CD4-positive, alpha-beta T cell treated with Interferon gamma for 1 hour (primary cell): ENCODE measurements at places on chromosomes 6 and 20.

GRCh38 chr20:24970754-24971153, 21.7 kb downstream of the CST7 start:
- DNase-seq, result no peak

- no peak for DNase-seq
These were observed 17.4 kb downstream of the RSPH4A start for GRCh38 chr6:116633685-116634084.

DNA sequence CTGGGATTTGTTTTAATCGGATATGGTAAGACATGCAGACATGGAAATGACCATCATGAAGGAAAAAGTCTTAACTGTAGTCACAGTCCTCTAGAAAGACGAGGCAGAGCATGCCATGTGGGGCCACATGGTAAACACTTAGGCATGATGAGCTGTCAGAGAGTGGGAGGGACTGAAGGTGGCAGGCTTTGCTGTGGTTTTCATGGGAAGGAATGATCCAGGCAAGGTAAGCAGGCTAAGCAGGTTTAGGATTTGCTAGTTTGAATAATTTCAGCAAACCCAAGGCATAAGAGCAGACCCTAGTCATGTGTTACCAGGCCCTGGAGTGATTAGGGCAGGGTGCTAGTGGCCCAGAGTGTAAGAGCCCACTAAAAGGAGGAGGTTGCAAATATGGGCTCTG, 47.2 kb upstream of the STMND1 start:
- DNase-seq, result no peak

GRCh38 chr6:71268735-71269437, 19.7 kb upstream of the OGFRL1 start:
- no peak for DNase-seq

- no peak for DNase-seq
These were observed 257.6 kb upstream of the POU3F2 start for GRCh38 chr6:98576791-98577190.

- DNase-seq, result peak; percentile 82
These were observed 11.7 kb downstream of the UST start for GRCh38 chr6:148758492-148758891.

DNA sequence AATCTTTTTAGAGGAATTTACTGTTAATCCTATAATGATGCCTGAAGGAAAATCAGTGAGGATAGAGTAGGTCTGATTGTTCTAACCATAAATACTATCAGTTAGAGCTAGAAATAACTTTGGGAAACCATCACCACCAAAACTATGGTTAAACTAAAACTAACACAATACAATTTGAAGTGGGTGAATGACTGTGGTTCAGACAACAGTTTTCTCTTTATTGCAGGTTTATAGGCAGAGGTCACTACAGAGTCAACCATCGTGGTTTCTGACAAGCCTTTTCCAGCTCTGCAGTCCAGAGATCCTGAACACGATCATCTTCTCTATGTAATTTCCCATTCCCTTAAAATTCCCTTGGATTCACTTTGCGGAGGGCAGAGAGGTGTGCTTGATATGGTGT, 134.3 kb downstream of the IBTK start:
- DNase-seq, result no peak

- DNase-seq, result no peak
These were observed 169.8 kb downstream of the SAMD5 start for GRCh38 chr6:147678253-147678652.

- DNase-seq, result no peak
These were observed 21.2 kb downstream of the CUL9 start for GRCh38 chr6:43203029-43203717.

DNA sequence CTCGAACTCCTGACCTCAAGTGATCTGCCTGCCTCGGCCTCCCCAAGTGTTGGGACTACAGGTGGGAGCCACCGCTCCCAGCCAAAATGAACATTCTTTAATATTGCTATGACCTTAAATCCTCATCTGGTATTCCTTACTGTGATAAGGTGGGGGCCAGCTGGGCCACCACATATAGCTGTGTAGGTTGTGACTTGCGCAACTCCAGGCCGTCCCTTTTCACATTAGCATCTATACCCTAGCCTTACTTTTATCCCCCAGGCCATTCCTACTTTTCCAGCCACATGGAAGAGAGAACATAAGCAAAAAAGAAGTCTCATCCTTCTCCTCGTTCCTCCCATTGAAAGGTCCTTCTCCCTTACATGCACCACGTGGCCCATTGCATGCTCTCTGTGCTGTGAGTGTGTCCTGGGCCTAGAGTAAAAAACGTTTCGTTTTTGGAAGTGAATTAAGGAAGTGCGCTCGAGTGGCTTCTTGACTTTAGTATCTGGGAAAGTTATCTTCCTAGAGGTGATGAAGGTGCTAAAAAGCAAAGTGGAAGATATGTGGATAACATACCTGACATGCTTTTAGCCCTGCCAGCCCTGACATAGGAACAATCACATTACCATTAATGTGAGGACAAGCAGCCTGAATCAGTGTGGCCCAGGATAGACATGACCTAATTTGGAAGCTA, 56.8 kb upstream of the KIF13A start:
- no peak for DNase-seq

DNA sequence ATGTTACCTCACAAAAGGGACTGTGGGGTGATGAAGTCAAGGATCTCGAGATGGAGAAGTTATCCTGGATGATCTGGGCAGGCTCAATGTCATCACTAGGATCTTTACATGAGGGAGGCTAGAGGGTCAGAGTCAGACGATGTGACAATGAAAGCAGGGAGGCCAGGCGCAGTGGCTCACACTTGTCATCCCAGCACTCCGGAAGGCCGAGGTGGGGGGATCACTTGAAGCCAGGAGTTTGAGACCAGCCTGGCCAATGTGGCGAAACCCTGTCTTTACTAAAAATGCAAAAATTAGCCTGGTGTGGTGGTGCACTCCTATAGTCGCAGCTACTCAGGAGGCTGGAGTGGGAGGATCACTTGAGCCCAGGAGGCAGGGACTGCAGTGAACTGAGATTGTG, 68.8 kb downstream of the TTLL2 start:
- DNase-seq, result no peak

DNA sequence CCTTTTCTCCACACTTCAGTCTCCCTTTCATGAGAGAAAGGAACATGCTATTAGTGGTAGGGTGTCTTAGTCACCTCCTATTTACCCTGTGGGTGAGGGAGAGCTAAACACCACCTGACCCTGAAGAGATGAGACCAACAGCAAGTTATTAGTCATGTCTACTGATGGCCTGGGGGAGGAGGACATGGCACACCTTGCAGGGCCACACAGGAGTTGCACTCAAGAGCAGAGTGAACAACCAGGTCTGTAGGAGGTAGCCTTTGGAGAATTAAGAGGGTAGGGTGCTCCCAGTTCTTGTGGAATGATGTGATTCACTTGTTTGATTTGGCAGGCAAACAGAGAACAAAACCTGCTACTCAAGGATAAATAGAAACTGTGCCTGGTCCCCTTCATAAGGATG, 82.7 kb upstream of the FABP7 start:
- DNase-seq, result no peak

DNA sequence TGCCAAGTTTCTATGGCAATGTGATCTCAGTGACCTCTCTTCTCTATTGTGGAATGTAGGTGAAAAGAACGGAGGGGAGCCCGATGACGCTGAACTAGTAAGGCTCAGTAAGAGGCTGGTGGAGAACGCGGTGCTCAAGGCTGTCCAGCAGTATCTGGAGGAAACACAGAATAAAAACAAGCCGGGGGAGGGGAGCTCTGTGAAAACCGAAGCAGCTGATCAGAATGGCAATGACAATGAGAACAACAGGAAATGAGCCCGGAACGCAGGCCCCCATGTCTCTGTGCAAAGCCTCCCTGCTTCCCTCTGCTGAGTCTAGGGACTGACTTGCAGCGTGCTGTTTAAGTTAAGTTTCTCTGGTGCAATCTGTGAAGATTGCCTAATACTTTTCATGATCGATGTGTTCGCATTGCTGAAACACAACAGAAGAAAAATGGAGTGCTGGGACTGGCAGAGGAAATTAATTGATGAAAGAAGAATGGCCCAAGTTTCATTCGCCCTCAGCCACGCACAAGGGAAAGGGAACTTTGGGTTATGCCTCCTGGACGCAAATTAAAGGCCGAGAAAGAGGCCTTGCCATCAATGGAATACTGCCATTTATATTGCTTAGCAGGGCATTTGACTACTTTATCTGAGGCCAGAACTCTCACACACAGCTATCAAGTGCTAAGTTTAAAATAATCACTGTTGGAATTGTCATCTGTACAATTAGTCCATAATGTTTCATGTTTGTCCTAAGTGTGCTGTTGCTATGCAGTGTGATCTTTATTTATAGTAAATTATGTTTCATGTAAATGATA, 146.4 kb downstream of the AKAP7 start:
- peak; percentile 70 for DNase-seq

GRCh38 chr6:166997768-166998255, 1.4 kb upstream of the CEP43 start:
- peak; percentile 36 for DNase-seq

- no peak for DNase-seq
These were observed 21.8 kb upstream of the GMPR start for GRCh38 chr6:16216501-16217155.

DNA sequence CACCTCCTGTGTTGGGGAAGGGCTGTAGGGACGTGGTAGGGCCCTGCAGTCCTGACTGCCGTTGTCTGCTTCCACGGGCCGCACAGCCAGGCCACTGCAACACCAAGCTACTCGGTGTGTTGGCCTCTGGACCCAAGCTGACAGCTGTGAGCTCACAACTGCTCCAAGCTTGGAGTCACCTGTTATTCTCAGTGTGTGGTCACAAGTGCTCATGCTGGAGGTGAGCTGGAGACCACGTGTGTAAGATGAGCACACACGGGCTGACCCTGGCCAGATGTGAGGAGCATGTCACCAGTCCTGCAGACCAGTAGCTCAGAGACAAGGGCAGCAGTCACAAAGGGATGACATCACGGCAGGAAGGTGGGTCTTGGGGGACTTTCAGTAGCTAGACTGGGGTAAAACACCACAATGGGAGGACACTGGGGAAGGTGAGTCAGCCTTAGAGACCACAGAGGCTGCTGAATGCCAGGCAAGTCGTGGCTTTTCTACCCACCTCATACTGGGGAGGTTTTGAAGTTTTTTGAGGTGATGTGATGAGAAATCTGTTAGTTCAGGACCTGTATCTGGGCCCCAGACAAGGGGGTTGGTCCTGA, 87.3 kb downstream of the FAM120B start:
- no peak for DNase-seq

DNA sequence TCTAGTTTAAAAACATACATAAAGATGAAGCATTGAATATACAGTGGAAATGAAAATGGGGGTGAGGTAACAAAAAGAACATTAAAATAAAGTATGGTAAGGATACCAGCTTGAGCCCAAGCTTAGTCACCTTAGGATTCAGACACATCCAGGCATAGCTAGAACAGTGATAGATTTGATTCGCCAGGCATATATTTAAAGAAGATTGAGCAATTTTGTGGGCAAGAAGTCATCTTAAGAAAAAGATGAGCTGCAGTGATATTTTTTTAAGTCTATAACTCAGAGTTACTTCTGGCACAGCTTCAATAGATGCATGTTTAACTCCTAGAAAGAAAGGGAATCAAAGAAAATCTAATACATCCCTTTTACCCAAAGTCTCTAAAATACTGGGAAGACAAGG, 97.9 kb downstream of the BMP5 start:
- DNase-seq, result no peak

DNA sequence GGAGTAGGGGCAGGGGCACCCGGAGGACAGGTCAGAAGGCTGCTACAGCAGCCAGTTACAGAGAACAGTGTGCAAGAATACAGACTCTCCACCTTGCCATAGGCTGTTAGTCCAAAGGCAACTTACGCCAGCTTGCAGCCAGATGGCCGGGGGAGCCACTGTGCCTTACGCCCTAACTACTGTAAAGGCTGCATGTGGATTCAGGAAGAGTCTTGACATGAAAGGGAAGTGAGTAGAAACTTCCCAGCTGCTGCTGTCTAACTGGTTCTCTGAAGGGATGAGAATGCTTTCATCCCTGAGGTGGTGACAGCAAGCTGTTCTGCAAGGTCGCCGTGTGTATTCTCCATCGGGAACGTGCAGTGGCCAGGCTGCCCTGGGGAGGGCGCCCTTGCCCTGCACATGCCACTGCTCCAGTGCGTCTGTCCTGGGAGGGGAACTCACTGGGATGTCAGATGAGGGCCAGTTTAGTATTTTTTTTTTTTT, 46.1 kb downstream of the LYRM4 start:
- DNase-seq, result no peak

- DNase-seq, result no peak
These were observed 288.9 kb upstream of the IRAK1BP1 start for GRCh38 chr6:78578430-78578829.

DNA sequence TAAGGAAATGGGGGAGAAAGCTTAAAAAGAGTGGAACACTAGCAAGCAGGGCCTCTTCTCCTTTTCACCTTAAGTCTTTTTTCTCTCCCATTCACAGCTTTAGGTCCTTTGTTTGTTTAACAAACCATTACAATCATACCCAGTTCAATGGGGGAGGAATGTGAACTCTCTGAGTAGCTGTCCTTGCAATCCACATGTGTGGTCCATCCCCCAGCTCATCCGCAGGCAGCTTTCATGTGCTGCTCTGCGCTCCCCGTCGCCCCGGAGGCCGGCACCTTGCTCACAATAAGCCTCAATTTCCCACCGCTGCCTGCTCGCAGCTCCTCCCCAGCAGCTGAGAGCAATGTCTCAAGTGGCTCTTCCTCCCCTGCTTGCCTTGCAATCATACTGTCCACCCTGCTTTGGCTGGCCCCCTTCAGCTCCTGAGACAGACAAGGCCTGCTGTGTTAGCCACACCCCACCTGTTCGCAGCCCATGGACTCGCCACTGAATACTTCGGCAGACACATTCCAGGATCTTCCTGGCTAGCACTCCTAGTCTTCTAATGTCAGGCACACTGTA, 49.1 kb downstream of the PLAGL1 start:
- DNase-seq, result no peak

- no peak for DNase-seq
These were observed 58.2 kb upstream of the POLR1H start for GRCh38 chr6:30002871-30003270.

- no peak for DNase-seq
These were observed 275.5 kb downstream of the PTPRK start for GRCh38 chr6:128244751-128245405.

GRCh38 chr6:33761922-33762629, 15.4 kb upstream of the IP6K3 start:
- peak; percentile 9 for DNase-seq

DNA sequence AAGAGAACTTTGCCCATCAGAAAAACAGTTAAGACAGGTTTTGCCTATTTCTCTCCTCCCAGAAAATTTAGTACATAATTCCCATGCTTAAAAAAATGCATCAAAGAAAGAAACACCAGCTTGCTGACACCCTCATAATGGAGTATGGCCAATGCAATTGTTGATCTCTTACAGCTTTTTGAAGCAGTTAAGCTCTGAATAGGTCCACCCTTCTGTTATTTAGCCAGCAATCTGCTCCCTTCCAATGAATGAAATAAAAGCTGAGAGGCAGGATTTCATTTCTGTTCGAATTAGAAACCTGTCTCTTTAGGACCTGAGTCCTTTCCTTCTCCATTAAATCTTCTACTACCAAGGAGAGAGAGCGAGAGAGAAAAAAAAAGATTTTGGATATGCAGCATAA, 288.7 kb downstream of the RNF144B start:
- DNase-seq, result no peak

GRCh38 chr20:37636977-37637376, 56.9 kb upstream of the CTNNBL1 start:
- DNase-seq, result no peak

- no peak for DNase-seq
These were observed 436.9 kb upstream of the IMPG1 start for GRCh38 chr6:76509397-76509796.

- DNase-seq, result no peak
These were observed 9.4 kb upstream of the HDDC2 start for GRCh38 chr6:125310994-125311649.
